ENCODE measurements at places on chromosomes 1 and 21. TPM values are rescaled to one million over a fixed set of nuclear protein-coding genes. Genes with fewer than 3 reads are reported as not detected.

The DPT gene
- total RNA-seq, result not detected

The C1orf50 gene
- 14.9 TPM for total RNA-seq

The SPRR2B gene
- not detected for total RNA-seq

GRCh38 chr1:203743091-203743571 lies 21.9 kb upstream of the LAX1 start:
- DNase-seq, result no peak
- H3K36me3 ChIP-seq, result peaks cover 34% of the 10 kb centered on the region
- no peak overlapping the region for H3K4me3 ChIP-seq
- peak overlapping the region; percentile 55 for H3K27ac ChIP-seq

DNA sequence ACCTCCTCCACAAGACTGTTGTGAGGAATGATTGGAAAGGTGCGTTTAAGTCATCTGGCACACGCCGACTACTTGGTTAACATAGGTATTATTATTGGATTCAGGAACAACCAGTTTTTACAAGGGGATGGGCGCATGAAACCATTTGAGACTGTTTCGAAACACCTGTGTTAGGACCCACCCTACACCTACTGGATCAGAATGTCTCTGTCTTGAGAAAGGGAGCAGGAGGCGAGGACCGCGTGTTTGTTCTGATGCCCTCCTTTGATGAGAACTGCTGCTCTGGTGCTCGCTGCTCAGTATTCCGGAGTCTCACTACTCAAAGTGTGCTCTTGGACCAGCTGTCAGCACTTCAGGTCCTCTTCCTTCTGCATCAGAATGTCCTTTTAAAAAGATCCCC lies 7.3 kb downstream of the H6PD start:
- H3K36me3 ChIP-seq, result peaks cover 2% of the 10 kb centered on the region
- no peak overlapping the region for H3K27ac ChIP-seq
- H3K27me3 ChIP-seq, result no peaks in the 10 kb centered on the region
- no peak overlapping the region for H3K4me3 ChIP-seq
- DNase-seq, result no peak
- H3K4me1 ChIP-seq, result peaks cover 22% of the 10 kb centered on the region

GRCh38 chr21:44093761-44094160 lies 13.4 kb upstream of the PWP2 start:
- H3K4me3 ChIP-seq, result no peak overlapping the region
- H3K27me3 ChIP-seq, result no peaks in the 10 kb centered on the region
- DNase-seq, result no peak
- no peak overlapping the region for H3K27ac ChIP-seq

The NTMT2 gene
- not detected for total RNA-seq

DNA sequence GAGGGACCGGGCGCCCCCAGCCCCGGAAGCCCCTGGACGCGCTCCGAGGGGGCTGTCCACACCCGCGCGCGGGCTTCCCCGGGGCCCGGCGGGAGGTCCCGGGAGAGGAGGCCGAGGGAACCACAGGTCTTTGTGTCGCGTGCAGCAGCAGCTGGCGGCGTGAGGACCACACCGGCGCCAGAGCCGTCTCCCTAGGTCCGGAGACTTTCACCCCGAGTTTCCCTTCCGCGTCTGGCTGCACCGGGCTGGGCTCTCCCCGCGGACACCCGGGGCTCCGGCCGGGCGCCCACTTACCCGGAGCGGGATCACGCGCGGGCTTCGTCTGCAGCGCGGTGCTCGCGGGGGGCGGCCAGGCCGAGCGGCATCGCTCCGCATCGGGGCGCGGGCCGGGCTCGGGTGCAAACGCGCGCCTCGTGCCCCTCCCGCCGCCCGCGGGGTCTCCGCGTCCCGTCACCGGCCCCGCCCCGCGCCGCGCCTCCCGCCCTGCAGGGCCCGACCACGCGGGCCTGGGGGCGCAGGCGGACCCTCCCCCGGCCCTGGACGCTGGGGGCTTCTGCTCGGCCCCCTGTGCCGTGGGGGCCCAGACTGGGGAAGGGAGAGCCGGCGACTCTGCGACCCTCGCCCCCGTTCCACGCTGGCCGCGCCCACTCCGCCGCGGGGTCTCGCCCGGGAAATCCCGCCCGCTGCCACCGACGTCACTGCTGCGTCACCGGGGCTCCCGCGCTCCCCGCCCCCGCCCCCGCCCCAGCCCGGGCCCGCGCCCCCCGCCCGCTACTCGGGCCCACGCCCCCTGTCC lies at the start of gene GNG4:
GNG4 (minus strand) TSS at position 417 of the 796 bp plus-strand sequence. CDS start 65,946 bp downstream, outside the sequence.
- H3K36me3 ChIP-seq, result no peaks in the 10 kb centered on the region
- peaks cover 12% of the 10 kb centered on the region for H3K27me3 ChIP-seq
- peak; percentile 24 for DNase-seq
- H3K27ac ChIP-seq, result no peak within 1 kb of the TSS
- H3K4me3 ChIP-seq, result peak within 1 kb of the TSS; percentile 62
- peaks cover 23% of the 10 kb centered on the region for H3K4me1 ChIP-seq

The KCNA3 gene
- total RNA-seq, result 125 TPM

DNA sequence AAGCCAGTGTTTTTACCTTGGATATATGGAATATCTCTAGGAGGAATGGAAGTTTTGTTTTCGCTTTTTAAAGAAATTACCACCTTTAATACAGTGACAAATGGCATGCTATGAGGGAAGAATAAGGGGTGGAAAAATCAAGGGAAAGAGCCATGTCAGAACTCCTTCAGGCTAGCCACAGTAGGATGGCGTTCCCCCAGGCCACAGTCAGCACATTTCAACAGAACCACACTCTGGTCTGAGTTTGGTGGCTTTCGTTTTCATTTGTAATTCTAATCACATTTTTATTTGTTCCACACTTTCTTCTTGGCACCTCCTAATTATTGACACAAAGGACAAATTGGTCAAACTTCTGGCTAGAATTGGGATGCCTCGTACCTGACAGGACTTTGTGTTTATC lies 60.3 kb upstream of the RCOR3 start:
- no peaks in the 10 kb centered on the region for H3K4me1 ChIP-seq
- no peaks in the 10 kb centered on the region for H3K27me3 ChIP-seq
- no peaks in the 10 kb centered on the region for H3K36me3 ChIP-seq

DNA sequence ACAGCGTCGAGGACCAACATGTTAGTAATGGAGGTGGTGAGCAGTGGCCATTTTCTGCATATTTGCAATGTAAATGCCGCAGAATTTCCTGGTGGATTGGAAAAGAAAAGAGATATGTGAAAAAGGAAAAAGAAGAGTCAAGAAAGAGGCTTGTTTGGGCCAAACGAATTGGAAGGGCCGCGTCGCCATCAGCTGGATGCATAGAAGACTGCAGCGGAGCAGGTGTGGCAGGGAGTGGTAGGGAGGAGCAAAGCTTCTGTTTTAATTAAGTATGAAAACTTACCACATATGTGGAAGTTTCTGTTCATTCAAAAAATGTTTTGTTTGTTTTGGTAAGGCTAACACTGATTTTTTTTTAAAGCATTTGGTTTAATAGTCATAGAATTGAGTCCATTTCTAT lies 690.7 kb downstream of the NCAM2 start:
- no peak overlapping the region for H3K27ac ChIP-seq
- H3K4me1 ChIP-seq, result no peaks in the 10 kb centered on the region
- H3K4me3 ChIP-seq, result no peak overlapping the region
- H3K27me3 ChIP-seq, result no peaks in the 10 kb centered on the region

DNA sequence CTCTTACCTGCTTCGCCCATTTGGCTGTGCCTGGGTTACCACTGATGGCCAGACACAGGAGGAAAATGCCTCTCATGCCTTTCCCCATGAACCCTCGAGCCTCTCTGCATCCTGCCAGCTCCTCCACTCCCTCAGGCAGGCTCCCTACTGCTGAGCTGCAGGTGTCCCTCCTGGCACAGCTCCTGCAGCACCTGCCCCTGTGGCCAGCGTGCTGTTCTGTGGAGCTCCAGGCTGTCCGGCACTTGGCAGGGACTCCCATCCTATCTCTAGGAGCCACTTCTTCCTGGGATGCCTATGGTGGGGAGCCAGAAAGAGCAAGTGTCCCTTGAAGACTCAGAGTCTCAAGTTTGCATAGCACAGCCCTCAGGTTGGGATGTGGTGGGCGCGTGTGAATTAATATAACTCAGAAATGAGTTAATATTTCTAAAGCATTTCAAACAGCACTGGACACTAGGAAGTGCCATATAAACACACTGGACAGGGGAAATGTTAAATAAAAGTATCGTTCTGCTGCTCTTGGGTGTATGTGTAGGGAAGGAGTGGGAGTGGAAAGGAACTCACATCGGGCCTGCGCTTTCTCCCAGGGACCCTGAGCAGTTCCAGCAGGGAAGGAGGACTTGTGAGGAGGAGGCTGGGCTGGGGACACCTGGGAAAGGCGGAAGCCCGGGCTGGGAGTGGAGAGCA lies 2.7 kb downstream of the LRRC71 start:
- H3K27me3 ChIP-seq, result peaks cover 21% of the 10 kb centered on the region
- H3K27ac ChIP-seq, result no peak overlapping the region
- no peak overlapping the region for H3K4me3 ChIP-seq
- no peaks in the 10 kb centered on the region for H3K36me3 ChIP-seq
- no peaks in the 10 kb centered on the region for H3K4me1 ChIP-seq

- H3K4me3 ChIP-seq, result no peak overlapping the region
- no peaks in the 10 kb centered on the region for H3K4me1 ChIP-seq
- DNase-seq, result no peak
- no peaks in the 10 kb centered on the region for H3K36me3 ChIP-seq
These were observed 207.4 kb downstream of the GABPA start for GRCh38 chr21:25942135-25942534.

GRCh38 chr1:60898987-60899386 lies 183.4 kb upstream of the NFIA start:
- no peak overlapping the region for H3K4me3 ChIP-seq
- no peak overlapping the region for H3K27ac ChIP-seq
- H3K27me3 ChIP-seq, result no peaks in the 10 kb centered on the region
- H3K36me3 ChIP-seq, result no peaks in the 10 kb centered on the region
- H3K4me1 ChIP-seq, result no peaks in the 10 kb centered on the region

GRCh38 chr21:27681841-27682240 lies 715.0 kb upstream of the ADAMTS5 start:
- H3K4me1 ChIP-seq, result no peaks in the 10 kb centered on the region
- no peak for DNase-seq
- H3K27ac ChIP-seq, result no peak overlapping the region
- no peak overlapping the region for H3K4me3 ChIP-seq

GRCh38 chr1:170067253-170067819 lies 7.2 kb downstream of the KIFAP3 start:
- no peaks in the 10 kb centered on the region for H3K36me3 ChIP-seq
- no peaks in the 10 kb centered on the region for H3K4me1 ChIP-seq
- no peaks in the 10 kb centered on the region for H3K27me3 ChIP-seq
- DNase-seq, result no peak
- no peak overlapping the region for H3K27ac ChIP-seq

The KCNT2 gene
- not detected for total RNA-seq

GRCh38 chr1:80731241-80731894 lies 1069.4 kb upstream of the ADGRL2 start:
- H3K27me3 ChIP-seq, result no peaks in the 10 kb centered on the region
- no peak for DNase-seq
- H3K36me3 ChIP-seq, result no peaks in the 10 kb centered on the region

GRCh38 chr1:94237291-94238226 lies at the start of gene ARHGAP29:
ARHGAP29 (minus strand) TSS chr1:94237584; CDS start chr1:94231611, 5,973 bp downstream.
- H3K4me3 ChIP-seq, result no peak within 1 kb of the TSS
- DNase-seq, result peak; percentile 12
- peaks cover 18% of the 10 kb centered on the region for H3K4me1 ChIP-seq
- peaks cover 25% of the 10 kb centered on the region for H3K27me3 ChIP-seq

DNA sequence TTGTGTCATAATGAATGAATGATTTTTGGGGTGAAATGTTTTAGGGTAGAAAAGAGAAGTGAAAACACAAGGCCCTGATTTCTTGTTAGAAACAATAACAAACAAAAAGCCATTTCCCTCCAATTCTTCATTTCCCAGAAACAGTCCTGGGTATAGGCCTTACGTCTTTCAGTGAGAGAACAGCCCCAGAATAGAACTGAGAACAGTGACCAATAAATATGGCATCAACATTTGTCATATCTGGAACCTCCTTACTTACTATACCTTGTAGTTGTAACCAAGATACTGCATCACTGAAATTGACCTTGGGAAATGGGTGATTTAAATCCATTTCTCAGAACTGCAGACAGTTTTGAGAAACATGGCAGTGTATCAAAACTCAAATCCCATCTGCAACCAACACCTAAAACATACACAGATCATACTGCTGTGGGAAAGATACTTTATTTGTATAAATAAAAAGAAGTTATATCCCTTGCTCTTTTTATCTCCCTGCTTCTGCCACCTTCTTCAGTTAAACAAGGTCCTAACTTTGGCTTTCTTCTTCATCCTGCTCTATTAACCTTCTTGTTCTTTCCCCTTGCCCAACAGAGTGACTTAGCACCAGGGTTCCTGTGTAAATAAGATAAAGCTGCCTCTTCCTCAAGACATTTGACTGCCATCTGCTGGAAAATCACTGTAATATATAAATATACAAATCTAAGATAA lies 19.5 kb downstream of the XKR8 start:
- H3K27ac ChIP-seq, result no peak overlapping the region
- no peak for DNase-seq
- no peaks in the 10 kb centered on the region for H3K27me3 ChIP-seq
- no peaks in the 10 kb centered on the region for H3K36me3 ChIP-seq

DNA sequence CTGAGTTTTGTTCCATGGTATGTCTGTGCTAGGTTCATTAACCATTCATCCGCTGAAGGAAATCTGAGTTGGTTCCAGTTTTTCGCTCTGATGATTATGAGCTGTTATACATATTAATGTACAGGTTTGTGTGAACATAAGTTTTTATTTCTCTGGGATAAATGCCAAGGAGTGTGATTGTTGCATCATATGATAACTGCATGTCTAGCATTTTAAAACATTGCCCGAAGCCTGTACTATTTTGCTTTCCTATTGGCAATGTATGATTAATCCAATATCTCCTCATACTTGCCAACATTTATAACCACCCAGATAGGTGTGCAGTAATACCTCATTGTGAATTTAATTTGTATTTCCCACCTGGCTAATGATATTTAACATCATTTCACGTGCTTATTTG lies 322.7 kb downstream of the ZNF326 start:
- H3K4me1 ChIP-seq, result no peaks in the 10 kb centered on the region
- H3K27me3 ChIP-seq, result no peaks in the 10 kb centered on the region
- H3K4me3 ChIP-seq, result no peak overlapping the region
- no peaks in the 10 kb centered on the region for H3K36me3 ChIP-seq

DNA sequence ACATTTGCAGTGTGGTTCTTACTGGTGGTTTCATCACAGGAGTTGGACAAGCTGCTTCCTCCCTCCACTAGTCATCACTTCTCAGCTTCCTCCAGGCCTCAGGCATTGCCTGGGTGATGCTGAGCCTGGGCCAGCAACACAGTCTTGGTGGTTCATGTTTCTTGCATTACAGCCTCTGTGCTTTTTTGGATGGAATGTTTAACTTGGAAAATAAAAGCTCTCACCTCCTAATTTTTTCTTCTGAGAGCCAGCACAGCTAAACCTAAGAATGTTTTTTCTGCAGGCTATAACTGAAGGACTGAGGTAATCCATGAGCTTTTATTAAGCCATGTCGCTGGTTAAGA lies 66.1 kb upstream of the RHOU start:
- DNase-seq, result no peak
- H3K27ac ChIP-seq, result no peak overlapping the region
- H3K4me1 ChIP-seq, result no peaks in the 10 kb centered on the region
- peaks cover 2% of the 10 kb centered on the region for H3K27me3 ChIP-seq
- H3K36me3 ChIP-seq, result no peaks in the 10 kb centered on the region

The CHRNB2 gene
- total RNA-seq, result not detected

All from T-cell (primary cell).